ENCODE measurements at places on chromosomes 7 and 10.

DNA sequence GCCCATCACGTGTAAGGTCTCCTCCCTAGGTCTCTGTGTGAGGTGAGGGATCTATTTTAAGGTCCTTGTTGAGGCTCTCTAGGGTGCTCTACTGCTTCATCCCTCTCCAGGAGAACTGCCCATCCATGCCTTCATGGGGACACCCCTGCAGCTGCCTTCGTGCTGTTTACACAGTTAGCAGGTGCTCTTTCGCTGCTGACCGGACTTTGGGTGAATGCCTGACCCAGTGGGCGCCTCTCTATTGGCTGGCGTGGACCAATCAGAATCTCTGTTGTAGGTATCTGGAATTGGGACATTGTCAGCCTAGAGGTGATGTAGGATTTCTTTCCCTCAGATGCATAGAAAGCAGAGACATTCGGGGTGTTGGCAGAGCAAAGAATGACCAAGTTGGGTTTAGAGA, 38.7 kb upstream of the HMX3 start:
- DNase-seq, result no peak

DNA sequence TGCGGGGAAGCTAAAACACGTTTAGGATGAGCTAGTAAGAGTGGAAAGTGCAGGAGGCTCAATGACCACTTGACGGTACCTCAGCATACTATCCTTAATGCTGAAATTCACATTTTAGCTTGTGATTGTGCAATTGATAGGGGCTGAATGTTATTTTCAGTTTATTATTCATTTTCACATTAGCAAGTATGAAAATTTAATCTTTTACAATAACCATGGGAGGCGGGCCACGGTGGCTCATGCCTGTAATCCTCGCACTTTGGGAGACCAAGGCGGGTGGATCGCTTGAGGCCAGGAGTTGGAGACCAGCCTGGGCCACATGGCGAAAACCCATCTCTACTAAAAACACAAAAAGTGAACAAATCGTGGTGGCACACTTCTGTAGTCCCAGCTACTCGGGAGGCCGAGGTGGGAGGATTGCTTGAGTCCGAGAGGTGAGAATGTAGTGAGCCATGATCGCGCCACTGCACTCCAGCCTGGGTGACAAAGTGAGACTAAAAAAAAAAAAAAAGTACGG, 22.0 kb upstream of the ANLN start:
- no peak for DNase-seq

DNA sequence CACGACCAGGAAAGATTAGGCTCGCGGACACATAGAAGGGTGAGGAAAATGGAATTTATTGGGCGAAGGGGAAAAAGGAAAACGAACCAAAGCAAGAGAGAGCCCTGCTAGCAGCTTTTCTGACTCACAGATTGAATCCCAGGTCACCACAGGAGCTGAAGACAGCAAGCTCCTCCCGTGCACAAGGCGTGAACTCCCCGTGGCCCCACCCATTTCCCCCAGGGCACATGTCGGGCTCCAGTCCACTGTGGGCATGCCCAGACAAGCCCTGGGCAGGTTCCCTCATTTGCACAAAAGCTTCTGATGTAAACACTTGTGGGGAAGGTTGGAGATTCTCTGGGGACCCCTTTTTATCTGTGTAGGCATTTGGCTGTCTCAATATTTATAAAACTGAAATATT, 582.4 kb downstream of the SUGCT start:
- DNase-seq, result no peak

DNA sequence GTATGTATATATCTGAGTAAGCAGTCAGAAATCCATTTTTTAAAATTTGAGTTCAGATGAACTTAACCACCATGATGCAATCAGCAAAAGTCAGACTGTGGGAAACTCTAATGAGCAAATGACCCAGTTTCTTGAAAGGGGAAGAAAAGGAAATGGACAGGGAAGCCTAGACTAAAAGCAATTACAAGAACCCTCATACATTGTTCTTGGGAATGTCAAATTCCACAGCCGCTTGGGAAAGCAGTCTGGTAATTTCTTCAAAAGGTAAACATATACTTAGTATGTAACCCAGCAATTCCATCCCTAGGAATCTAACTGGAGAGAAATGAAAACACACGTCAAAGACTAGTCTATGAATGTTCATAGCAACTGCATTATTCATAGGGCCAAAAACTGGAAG, 16.4 kb upstream of the FOXK1 start:
- DNase-seq, result peak; percentile 5

GRCh38 chr10:80090121-80090520, 11.7 kb downstream of the TMEM254 start:
- no peak for DNase-seq

DNA sequence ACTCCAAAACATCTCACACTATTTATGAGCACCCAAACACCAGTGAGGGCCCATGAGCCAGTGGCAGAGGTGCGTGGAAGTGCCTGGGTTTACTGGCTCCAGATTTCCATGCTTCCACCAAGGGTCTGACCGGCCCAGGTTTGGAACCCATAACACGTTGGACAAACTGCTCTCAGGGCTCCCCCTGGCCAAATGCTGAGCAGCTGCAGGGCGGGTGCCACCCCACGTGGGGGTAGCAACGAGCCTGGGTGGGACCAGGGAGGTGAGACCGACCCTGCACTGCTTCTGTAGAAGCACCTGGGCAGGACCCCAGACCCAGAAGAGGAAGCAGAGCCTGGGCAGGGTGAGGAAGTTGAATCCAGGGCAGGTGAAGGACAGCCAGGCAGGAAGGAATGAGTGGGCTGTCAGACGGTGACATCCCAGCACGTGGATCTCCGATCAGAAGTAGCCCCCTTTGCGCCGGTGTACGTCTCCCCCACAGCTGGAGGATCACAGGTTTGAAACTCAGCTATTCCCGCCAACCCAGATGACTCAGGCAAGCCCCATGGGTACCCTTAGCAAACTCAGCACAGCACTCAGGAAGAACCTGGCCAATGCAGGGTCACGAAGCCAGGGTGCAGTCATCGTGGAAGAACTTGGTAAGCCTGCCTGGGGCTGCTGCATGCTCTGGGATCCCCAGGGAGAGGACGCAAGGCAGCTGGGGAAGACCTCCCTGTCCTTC, 100.4 kb upstream of the DDC start:
- peak; percentile 66 for DNase-seq

GRCh38 chr10:95832216-95833041, 75.3 kb upstream of the CC2D2B start:
- DNase-seq, result no peak

GRCh38 chr7:26648554-26648953, 215.8 kb downstream of the SKAP2 start:
- no peak for DNase-seq

- DNase-seq, result no peak
Measured at GRCh38 chr10:4691776-4692175, 134.2 kb upstream of the AKR1E2 start.

- no peak for DNase-seq
Measured at GRCh38 chr7:126495001-126495400, 757.7 kb downstream of the GRM8 start.

- no peak for DNase-seq
Measured at GRCh38 chr10:11208908-11209829, 191.5 kb downstream of the CELF2 start.

DNA sequence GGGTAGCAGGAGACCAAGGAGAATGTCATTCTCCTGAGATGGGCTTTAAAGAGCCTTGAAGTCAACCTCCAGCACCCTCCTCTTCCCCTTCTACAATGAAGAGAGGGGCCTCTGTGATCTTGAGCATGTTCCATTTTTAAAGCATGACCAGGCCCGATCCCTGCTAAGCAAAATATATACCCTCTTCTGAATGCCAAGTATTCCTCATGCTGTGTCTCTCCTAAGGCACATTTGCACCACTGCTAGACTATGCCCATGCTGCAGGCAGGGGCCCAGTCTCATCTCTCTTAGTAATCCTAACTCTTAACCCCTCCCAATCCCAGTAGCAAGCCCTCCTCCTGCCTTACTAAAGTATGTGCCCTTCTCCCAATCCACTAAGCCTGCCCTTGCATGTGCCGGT, 18.4 kb downstream of the SORBS1 start:
- no peak for DNase-seq

GRCh38 chr7:361680-362401, 71.9 kb downstream of the FOXL3 start:
- DNase-seq, result no peak

DNA sequence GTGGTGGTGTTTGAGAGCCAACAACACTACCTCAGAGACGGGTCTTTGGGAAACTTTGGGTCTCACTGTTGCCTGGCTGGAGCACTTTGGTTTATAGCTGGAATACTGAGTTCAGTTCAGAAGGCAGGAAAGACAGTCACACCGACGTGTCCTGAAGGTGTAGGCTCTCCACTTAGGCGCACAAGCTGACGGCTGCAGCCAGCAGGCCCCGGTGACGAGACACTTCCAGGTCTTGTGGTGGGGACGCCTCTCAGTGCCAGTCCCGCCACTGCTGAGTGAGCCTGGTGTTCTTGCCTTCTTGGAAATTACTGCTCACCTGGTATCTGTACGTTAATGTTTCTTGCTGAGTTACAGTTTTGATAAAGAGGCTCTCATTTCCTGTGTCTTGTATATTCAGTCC, 74.0 kb downstream of the WDR37 start:
- DNase-seq, result no peak

GRCh38 chr10:44471410-44471809, 86.5 kb upstream of the CXCL12 start:
- no peak for DNase-seq

GRCh38 chr10:124911124-124912067, 30.5 kb upstream of the ZRANB1 start:
- no peak for DNase-seq

- DNase-seq, result no peak
Measured at GRCh38 chr7:44738051-44738723, 10.5 kb upstream of the ZMIZ2 start.

DNA sequence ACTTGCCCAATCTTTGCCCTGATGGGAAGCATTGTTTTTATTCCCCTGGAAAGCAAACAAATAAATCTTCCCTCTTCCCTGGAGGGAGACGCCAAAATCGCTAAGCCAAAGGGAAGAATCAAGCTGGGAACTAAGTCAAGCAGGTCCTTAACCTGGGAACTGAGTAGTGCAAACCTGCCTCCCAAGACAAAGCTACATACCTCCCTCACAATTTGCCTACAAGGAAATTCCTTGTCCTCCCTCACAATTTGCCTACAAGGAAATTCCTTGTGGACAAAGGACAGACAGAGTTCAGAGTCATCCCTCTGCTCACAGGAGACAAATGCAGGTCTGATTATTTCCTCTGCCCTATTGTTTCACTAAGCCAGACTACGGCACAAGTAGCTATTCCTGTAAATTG, 50.5 kb downstream of the SPOCK2 start:
- DNase-seq, result no peak

- DNase-seq, result no peak
Measured at GRCh38 chr7:48295296-48295971, 124.2 kb downstream of the ABCA13 start.

DNA sequence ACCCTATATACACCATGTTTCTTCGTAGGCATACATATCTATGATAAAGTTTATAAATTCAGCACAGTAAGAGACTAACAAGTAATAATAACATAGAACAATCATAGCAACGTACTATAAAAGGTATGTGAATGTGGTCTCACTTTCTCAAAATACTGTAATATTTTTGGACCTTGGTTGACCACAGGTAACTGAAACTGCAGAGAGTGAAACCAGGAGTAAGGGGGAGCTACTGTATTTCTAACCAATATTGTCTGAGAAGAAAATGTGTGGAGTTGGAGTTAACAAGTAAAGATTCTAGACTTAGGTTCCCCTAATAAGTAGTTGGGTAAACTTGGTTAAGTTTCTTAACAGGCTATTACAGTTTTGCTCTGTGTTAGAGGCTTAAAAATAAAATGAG, 72.1 kb downstream of the GNAI1 start:
- no peak for DNase-seq

GRCh38 chr10:112446055-112446854, 459 bp downstream of the ZDHHC6 start:
- DNase-seq, result no peak

DNA sequence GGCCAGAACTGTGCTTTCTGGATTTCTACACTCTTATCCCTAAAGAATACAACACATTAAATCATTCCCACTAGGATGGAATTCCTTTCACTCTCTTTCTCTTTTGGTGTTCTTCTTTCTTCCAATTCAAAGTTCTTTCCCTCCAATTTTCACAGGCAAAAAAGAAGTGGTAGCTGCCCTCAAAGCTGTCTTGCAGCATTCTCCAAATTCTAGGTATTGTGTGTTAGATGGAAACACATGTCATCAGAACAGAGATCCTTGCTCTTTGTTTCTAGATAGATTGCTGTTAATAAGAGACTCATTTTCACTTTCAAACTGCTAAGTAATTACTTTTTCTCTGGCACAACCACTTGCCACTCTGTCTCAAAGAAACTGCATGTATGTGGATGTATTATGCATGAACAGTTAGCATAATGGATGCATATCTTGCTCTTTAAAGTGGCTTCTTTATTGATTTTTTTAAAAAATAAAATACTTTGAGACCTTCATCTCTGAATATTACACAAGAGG, 31.0 kb downstream of the SHTN1 start:
- no peak for DNase-seq

GRCh38 chr10:71985542-71986250, 21.5 kb downstream of the CHST3 start:
- DNase-seq, result no peak
